Activated CD4-positive, alpha-beta T cell treated with anti-CD3 and anti-CD28 coated beads, Interleukin-2, amount 50 U/mL, for 16 hours (primary cell): ENCODE measurements at places on chromosomes 2 and 18.

GRCh38 chr2:47293976-47294375, 109.0 kb upstream of the MSH2 start:
- no peak for DNase-seq

DNA sequence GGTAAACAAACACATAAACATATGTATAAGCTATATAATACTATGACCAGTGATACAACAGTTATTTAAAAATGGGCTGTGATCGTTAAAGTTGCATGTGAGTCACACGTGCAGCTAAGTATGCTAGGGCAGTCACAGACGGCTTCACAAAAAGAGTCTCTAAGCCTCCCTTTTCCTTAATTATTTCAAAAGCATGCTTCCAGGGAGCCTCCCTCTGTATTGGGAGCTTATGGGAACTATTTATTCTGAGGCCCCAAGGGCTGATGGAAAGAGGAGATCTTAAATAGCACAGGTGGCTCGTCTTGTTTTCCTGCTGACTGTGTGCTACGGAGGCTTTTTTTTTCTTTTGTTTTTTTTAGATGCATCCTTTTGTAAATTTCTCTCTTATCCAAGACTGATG, 94.3 kb downstream of the ADCYAP1 start:
- no peak for DNase-seq

- no peak for DNase-seq
Observed at GRCh38 chr2:155412598-155412997, 714.1 kb downstream of the KCNJ3 start.

DNA sequence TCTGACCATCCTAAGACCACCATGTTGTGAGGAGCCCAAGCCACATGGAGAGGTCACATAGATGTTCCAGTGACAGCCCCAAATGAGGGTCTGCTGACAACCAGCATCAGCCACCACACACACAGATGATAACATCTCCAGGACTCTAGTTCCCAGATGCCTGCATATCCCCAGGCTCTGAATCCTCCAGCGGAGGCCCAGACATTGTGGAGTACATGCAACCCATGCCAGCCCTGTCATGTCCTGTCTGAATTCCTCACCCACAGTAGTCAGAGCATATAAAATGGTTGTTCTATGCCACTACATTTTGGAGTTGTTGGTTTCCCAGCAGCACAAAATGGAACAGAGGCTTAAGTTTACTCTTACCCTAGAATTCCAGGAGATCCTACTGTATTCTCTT, 122.0 kb upstream of the SLC35G4 start:
- DNase-seq: no peak

GRCh38 chr18:59994357-59994756, 94.6 kb downstream of the PMAIP1 start:
- peak; percentile 8 for DNase-seq

DNA sequence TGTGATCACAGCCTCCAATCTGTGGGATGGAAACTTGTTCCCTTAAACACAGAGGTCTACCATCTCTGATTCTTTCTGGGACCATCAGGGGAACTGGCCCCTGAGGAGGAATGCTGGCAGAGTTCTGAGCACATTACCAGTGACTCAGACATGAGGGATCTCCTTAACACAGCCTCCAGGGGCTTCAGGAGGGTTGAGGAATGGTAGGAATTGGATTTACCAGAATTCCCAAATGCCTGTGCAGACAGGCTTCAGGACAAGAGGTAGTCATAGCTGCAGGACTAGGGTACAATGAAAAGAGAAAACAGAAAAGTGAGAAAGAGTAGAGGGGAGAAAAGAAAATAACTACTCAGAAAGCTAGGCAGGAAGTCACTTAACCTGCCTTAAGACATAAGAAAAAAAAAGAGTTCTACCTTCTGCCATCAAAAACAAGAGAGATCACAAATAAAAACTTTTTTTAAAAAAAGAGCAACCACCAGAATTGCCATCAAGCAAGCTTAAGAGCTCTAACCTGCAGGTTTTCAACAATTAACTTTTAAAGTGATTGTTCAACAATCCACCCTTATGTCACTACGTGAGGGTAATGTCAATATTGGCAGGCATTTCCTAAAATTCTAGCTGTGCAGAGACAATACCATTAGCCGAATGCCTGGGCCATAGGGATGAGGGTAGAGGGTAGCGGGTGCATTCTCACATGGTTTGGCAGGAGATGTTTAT, 524.4 kb downstream of the BCL11A start:
- DNase-seq: no peak

DNA sequence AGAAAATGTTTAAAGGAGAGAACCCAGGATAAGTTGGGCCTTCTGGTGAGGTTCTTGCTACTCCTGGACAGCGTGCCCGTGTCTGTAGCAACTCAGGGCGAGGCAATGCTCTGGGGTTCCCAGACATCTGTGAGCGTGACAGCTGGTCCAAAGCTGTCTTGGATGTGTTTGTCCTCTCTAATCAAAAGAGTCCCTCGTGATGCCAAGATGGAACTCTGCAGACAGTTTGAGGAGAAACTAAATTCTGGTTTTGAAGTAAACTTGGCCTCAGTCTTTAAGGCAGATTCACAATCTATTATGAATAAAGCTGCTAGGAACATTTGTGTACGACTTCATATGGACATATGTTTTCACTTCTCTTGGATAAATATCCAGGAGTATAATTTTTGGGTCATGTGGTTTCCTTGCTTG, 47.3 kb downstream of the TMEM17 start:
- DNase-seq: no peak

DNA sequence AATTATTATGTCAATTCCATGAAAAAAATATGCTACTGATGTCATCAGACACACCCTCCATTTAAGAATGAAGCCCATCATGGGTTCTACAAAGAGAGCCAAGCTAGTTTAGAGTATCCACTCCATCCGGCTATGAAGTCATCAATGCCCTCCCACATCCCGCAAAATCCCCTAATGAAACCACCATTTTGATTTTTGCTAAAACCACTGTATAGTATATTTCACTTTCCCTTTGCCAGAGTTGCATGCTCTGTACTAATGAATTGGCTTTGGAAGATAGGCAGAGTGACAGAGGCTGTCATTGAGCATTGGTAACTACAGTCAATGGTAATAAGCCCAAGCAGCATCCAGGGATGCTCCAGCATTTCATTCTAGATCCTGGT, 118.6 kb downstream of the ANKRD44 start:
- peak; percentile 74 for DNase-seq

- no peak for DNase-seq
Observed at GRCh38 chr2:223604231-223604630, 2.1 kb upstream of the SCG2 start.

DNA sequence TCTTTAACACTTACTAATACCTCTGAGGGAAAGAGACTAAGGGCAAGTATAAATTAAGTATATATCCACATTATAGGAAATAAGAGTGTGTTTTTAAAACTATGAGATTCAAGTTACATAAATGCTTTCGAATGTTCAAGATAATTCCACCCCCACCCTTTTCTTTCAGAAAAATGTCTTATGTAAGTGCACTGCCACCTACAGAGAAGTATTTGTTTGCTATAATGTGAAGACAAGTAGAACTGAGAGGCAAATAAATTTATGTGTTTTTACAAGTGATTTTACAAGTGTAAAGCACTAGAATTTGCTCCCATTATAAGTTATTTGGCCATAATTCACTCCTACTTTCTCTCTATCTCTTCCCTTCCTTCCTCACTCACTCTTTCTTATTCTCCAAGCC, 99.9 kb upstream of the CRACDL start:
- no peak for DNase-seq

- DNase-seq: peak; percentile 62
Observed at GRCh38 chr2:28325567-28326468, 66.8 kb upstream of the FOSL2 start.

DNA sequence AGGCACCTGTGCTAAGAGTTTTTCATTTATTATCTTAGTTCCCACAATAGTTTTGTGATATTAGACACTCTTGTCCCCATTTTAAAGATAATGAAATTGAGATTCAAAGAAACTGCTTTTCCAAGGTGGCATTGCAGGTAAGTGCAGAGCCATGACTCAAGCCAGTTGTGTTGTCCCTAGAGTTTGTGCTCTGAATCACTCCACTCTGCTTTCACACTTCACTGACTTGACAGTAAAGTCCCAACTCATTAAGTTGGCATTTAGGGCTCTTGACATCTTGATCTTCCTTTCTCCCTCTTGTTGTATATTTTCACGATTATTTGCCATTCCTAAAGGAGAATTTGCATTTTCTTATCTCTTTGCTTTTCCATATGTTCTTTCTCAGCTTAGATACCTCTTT, 114.3 kb downstream of the DIS3L2 start:
- no peak for DNase-seq

DNA sequence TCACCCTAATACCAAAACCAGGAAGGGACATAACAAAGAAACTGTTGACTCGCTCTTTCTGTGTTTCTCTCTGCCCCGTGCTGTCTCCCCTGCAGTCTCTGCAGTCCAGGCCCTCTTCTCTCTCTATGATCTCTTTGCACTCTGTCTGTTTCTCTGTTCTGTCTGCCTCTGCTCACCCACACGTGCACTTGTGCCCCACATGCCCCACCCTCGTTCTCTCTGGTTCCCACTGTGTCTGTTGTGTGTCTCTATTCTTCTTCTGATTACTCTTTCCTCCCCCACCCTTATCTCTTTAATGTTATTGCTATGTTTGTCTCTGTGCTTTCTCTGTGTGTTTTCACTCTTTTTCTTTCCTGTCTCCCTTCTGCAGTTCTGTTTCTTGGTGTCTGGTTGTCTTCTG, 54.0 kb downstream of the NAT8 start:
- no peak for DNase-seq

DNA sequence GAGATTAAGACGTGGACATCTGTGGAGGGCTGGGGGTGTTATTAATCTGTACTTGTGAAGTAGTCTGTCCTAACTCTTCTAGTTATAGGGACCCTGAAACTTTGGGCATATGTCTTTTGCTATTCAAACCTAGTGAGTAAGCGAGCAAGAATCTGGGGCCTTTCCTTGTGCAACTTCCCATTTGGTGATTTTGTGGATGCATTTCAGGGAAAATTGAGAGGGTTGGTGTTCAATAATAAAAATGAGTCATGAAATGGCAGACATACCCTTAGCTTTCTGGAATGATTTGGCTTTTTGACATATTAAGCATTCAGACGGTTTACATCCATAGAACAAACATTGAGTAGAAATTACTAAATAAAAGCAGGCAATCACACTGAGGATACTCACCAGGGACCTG, 17.0 kb downstream of the COL4A4 start:
- DNase-seq: no peak

DNA sequence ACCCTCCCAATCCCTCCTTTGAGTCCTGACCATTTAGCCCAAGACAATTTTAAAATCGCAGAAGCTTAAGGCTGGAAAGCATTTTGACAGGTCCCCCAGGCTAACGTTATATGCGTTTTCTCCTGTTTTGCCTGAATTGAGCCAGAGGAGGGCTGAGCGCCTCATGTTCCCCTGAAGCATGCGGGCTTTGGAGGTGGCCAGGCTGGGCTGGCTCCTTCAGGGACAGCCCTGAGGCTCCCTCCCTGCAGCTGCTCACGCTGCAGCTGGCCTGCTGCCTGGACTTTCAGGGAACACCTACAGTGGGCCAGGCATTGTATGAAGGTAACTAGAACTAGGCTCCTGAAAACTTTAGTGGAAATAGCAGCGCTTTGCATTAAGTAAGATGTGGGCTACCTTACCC, 179.2 kb downstream of the ACKR3 start:
- no peak for DNase-seq

DNA sequence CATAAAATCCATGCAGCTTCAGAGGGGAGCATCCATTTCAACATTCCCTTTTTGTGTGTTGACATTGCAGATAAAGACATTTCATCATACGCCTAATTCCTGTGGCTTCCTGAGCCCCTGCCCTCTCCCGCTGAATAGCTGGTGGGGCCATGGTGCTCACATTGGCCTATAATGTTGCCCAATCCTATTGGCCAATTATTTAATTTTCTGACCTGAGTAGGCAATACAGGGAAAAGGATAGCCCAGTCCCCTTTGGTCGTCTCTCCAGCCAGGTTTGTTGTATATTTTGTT, 163.8 kb upstream of the MYCN start:
- DNase-seq: no peak

- peak; percentile 82 for DNase-seq
Observed at GRCh38 chr2:98412751-98413458, 31.8 kb upstream of the INPP4A start.

DNA sequence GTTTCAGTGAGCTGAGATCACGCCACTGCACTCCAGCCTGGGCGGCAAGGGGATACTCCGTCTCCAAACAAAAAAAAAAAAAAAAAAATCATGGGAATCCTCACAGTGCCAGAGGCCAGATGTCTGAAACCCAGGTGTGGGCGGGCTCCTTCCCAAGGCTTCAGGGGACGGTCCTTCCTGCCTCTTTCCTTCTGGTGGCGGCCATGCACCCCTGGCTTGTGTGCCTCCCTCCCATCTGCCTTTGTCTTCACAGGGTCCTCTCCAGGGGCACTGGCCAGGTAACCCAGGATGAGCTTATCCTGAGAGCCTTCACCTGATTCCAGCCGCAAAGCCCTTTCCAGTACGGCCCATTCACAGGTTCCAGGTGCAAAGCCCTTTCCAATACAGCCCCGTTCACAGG, 40.9 kb upstream of the GPC1 start:
- DNase-seq: no peak

DNA sequence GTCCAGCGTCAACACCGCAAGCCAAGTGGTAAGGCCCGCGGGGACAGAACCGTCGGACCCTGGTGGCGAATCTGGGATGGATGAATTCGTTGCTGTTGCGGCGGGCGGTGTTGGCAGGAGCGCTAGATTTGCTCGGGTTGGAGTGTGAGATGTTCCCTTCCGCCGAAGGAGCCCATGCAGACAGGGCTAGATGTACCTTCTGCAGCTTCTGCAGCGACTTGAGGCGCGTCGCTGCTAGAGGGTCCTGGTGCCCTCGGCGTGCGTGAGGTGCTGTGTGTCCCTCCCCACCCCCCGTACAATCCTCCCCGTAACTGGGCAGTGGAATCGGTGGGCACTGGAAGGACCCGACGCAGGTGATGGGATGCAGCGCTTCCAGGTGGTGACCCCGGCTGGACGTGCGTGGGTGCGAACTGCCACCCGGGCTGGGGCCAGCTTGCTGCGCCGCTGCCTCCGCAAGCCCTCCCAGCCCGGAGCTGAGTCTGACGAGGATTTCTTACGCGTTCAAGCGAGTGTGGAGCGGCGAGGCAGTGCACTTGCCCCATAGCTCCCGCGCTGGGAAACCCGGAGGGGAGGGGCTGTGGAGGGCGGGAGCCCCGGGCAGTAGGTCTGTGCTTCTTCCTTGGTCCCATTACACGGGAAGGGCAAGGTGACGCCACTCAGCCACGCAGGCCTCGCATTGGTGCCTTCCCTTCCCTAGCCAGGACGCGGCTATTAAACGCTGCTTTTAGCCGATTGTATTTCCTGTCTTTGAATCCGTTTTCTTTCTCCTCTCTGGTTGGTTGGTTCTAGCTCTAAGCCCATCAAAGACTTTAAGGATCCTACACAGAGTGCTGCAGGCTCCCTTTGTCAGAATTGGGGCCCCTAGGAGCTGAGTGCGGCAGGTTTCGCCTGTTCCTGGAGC, 34.2 kb downstream of the CHRNA1 start:
- DNase-seq: peak; percentile 47

- DNase-seq: no peak
Observed at GRCh38 chr18:75024871-75025270, 184.1 kb downstream of the PTGR3 start.
